Activated CD4-positive, alpha-beta T cell treated with anti-CD3 and anti-CD28 coated beads, Interleukin-2, amount 50 U/mL, for 24 hours (primary cell): ENCODE measurements at places on chromosomes 5 and 9.

DNA sequence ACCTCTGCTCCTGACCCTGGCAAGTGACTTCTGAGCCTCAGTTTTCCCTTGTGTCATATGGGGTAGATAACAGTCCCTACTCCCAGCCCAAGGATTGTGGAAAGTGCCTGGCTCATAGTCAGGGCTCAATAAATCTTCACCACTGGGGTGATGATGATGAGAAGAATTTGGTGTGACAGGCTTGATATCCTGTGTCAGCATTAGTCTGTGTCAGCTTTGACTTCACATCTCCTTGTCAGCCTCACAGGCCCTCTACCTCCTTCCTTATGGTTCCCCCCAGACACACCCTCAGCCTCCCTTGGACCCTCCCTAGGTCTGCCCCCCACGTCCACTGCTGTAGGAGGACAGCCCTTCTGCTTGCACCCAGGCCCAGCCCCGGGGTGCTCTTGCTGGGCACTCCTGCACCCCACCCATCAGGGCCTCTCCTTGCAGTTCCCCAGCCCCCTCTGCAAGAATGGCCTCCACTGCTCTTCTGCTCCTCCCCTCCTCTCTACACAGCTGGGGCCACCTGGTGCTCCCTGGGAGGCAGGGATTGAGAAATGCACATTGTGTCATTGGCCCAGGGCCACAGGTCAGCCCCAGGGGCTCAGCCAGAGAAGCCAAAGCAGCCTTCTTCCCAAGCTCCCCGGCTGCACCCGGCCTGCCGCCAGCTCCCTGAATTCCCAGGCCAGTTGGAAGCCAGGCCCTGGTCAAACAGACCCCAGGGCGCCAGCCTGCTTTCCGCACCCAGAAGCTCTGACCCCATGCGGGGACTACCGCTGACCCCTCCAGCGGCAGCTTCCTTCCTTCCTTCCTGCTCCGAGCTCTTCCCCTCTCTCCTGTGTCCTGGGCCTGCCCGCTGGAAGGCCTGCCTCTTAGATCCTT, 7.7 kb downstream of the FGFR4 start:
- no peak for DNase-seq

DNA sequence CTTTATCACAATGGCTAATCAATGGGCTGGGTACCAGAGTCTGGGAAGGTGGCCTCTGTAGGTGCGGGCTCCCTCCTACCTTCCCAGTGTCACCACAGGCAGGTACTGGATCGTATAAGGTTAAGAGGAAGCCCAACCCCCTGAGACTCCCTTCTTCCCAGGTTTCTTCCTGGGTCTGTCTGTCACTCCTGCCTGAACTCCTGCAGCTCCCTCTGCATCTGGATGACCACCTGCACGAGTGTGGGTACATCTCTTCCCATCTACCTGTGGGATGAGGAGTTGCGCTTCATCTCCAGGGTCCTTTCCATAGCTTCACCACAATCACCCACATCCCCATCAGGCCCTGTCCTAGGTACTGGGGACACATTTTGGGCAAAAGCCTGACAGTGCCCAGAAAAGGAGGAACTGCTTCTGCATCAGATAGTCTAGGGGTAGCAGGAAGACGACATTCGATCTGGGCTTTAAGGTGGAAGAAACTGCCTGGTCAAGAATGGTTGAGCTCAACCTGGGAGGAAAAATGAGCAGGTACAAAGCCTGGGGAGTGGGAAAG, 112.2 kb upstream of the ALDH1B1 start:
- DNase-seq: no peak

GRCh38 chr5:24923400-24923799, 278.6 kb upstream of the CDH10 start:
- no peak for DNase-seq

- no peak for DNase-seq
These were observed 256.9 kb downstream of the DMAC1 start for GRCh38 chr9:7542693-7543092.

GRCh38 chr5:28850320-28850921, 1812.0 kb upstream of the CDH9 start:
- DNase-seq: no peak

GRCh38 chr9:94142353-94142752, 58.1 kb downstream of the PTPDC1 start:
- DNase-seq: no peak

DNA sequence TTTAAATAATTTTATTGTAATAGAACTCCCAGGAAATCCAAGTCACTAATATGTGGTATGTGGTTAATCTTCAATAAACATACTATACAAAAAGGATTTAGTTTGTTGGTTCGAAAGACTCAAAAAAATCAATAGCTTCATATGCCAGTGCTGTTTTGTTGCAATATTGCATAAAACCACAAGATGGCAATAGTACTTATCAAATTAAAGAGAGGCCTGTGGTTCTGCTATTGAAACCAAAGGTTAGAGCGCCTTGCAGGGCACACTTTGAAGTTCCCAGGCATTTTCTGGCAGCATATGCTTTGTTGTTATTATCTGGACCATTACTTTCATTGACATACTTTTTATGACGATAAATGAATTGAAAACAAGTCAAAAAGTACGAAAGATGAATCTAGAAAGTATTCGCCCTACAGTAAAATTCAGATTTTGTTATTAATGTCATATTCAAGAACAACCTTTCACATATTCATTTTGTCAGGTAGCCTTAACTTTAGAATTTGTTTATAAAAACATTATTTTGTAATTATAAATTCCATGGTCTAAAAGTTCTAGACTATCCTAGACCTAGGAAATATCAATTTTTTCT, 316.3 kb downstream of the MCTP1 start:
- DNase-seq: peak; percentile 20

GRCh38 chr5:65047948-65048690, 279.4 kb downstream of the CWC27 start:
- no peak for DNase-seq

GRCh38 chr5:11329679-11330078, 568.6 kb upstream of the DAP start:
- no peak for DNase-seq
